ENCODE measurements at places on chromosomes 7 and 10.
A peak's percentile ranks its signal among the peaks of the same experiment; 100 is the strongest.

DNA sequence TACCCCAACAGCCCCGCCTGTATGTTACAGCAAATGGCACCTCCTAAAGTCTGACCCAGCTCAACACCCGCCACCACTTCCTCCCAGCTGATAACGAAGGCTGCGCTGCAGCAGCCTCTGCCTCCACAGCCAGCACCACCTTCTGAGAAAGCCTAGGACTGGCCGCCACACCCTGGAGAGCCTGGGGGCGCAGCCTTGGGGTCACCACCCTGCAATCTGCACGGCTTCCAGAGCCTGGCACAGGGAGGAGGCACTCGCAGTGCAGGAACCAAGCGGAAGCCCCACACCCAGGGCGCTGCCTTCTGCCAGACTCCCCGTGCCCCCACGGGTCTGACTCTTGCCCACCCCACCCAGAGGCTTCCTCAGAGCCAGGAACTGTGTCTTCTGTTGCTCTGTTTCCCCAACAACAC, 112.5 kb downstream of the MAD1L1 start:
- no peak for DNase-seq

DNA sequence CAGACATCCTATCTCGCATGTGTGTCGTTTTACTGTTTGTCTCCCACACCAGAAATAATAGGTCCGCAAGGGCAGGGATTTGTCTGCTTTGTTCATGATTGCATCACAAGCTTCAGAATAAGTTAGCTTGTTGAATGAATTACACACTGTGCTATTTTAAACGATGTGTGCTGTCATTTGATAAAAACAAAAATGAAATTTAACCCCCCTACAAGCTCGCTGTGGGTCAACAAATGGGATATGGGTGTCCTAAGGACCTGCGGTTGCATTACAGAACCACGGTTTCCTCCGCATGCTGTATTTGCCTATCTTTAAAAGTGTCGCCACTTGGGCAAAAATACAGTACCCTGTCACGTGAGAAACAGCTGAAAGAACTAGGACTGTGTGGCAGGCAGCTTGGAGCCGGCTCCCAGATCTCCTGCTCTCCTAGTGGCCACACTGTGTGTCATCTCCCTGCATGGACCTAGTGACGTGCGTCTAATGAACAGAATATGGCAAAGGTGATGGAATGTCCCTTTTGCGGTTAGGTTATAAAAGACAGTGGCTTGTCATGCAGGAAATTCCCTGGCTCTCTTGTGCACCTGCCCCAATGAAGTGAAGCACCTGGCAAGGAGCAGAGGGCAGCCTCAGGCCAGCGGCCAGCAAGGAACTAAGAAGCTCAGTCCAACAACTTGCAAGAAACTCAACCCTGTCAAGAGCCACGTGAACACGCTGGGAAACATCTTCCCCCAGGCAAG, 32.9 kb upstream of the CRYGN start:
- DNase-seq = no peak

GRCh38 chr10:84089162-84089561, 50.1 kb upstream of the GHITM start:
- DNase-seq = no peak

- no peak for DNase-seq
These were observed 50.6 kb downstream of the INHBA start for GRCh38 chr7:41652267-41652666.

GRCh38 chr7:7642081-7642480, 1.5 kb downstream of the UMAD1 start:
- DNase-seq = no peak

- peak; percentile 22 for DNase-seq
These were observed 202.8 kb downstream of the IPMK start for GRCh38 chr10:58064714-58065528.

GRCh38 chr10:66564287-66564686, 361.5 kb upstream of the LRRTM3 start:
- DNase-seq = no peak

- no peak for DNase-seq
These were observed 39.6 kb downstream of the SORCS3 start for GRCh38 chr10:104680467-104681401.
